ENCODE measurements at places on chromosomes 1 and 21.

DNA sequence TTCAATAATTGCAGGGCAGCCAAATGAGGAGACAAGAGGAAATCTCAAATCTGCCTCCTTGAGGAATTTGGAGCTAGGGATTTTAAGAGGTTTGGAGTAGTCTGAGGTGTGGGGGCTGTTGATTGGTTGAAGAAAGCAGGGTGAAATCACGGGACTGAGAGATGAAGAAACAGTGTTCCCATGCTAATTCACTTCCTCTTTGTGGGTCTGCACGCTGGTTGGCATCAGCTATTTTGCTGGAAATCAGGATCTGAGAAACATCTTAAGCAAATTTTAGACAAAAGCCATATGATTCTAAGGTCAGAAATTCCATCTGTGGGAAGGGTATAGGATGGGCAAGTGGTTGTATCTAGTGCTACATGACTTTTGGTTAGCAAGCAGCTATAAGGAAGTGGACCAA, 107.1 kb upstream of the PAXBP1 start:
- no peak for DNase-seq

- no peak for DNase-seq
These were observed 26.1 kb downstream of the IRF2BP2 start for GRCh38 chr1:234583755-234584419.

GRCh38 chr1:226670073-226670472, 69.0 kb downstream of the ITPKB start:
- DNase-seq = no peak

GRCh38 chr1:100950337-100950736, 54.4 kb downstream of the SLC30A7 start:
- no peak for DNase-seq

DNA sequence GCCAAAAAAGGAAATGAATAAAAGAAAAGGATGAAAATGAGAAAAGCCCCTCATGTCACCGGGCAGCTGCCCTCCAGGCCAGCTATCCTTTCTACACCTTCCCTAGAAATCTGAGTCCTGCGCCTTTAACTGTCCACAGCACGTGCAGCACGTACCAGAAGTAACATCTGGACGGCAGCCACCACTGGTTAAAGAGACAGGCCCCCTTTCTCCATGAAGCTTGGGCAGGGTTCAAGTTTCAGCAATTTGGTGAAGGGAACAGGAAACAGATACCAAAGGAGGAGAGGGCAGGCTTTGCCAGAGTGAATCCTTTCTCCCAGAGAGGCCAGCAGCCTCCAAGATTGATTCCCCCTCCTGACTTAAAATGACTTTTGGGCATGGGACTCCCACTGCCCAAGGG, 3.6 kb upstream of the KIAA2013 start:
- peak; percentile 81 for DNase-seq

GRCh38 chr1:161549652-161550051, at the start of gene FCGR3A:
Gene FCGR3A, minus strand, starts transcription at chr1:161549818. Its CDS starts 82 bp downstream, at chr1:161549736.
- no peak for DNase-seq

DNA sequence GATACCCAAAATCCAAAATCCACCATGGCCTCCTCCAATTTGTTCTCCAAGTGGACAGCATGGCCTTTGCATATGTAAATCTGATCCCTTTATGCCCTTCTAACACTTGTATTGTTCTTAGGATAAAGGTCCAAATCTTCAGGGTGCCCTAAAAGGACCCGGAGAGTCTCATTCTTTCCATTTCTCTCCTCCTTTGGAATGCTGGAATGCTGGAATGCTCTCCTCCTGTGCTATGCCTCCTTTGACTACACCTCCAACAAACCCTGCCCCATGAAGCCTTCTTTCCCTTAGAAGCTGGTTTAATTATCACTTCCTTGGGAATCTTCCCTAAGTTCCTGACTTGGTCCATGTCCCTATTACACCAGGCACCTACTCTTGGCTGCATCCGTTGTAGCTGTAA, 484.8 kb upstream of the RUNX1 start:
- no peak for DNase-seq

DNA sequence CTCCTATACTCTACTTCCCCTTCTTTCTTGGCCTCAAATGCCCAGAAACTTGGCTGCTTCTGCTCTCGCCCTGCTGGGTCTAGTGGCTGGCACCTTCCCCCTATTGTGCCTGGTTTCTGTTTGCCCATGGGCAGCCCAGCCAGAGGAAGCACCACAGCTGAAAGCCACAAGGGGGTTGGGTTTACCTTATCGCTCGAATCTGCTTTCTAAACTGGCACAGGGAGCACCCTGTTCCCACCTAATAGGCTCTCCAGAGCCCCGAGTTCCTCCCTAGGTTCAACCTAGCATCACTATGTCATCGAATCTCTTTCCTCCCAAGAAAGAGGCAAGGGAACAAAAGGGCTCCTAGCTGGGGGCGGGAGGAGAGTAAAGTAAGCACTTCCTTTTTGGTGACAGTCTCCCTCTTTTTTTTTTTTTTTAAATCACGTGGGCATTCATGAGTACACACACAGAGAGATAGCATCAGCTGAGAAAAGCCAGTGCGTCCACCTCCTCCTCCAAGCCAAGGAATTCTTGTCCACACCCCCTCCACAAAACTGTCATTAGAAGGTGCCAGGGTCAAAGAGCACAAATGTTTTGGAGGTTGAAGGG, 72.8 kb downstream of the PLEKHA6 start:
- peak; percentile 40 for DNase-seq

Measured in NAMALWA (cell line).